ENCODE measurements at places on chromosomes 16 and 17. TPM values are rescaled to one million over a fixed set of nuclear protein-coding genes. Genes with fewer than 3 reads are reported as not detected.

DNA sequence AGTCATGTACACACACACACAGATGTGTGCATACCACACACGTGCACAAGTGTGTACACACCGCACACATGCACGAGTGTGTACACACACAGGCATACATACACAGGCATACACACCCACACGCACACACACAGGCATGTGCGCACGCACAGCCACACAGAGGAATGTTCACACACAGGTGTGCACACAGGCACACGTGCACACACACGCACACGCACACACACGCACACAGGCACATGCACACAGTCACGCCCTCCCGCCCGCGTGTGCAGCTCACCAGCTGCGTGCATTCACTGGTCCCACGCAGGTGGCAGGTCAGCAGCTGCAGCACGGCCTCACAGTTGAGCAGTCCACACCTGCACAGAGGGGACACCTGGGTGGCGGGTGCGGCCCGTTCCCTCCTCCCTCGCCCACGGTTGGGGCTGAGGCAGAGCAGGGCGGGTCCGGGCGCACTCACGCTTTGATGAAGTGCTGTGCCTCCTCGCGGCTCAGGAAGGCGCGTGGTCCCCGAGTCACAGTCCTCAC lies 7.7 kb downstream of the TEPSIN start:
- H3K36me3 ChIP-seq, result peaks cover 12% of the 10 kb centered on the region
- H3K27me3 ChIP-seq, result no peaks in the 10 kb centered on the region
- no peak overlapping the region for H3K4me3 ChIP-seq
- peaks cover 1% of the 10 kb centered on the region for H3K4me1 ChIP-seq

DNA sequence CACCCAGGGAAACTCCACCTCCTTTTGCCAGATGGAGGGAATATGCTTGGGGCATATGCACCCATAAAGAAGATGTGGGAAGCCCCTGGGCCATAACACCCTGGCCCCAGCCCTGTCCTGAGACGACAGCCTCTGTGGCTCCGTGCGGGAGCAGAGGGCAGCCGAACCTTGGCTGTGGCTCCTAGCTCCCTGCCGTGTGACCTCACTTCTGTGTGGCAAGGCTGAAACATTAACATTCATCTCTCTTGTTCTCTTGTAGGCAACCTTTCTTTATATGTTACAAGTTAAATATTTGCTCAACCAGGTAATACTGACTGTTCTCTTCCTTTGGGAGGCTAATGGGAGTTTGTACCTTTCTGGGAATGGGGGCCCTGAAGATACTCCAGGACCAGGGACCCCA lies 17.5 kb downstream of the SLC47A1 start:
- H3K4me3 ChIP-seq, result no peak overlapping the region
- no peaks in the 10 kb centered on the region for H3K36me3 ChIP-seq
- no peaks in the 10 kb centered on the region for H3K27me3 ChIP-seq
- no peak overlapping the region for H3K27ac ChIP-seq

DNA sequence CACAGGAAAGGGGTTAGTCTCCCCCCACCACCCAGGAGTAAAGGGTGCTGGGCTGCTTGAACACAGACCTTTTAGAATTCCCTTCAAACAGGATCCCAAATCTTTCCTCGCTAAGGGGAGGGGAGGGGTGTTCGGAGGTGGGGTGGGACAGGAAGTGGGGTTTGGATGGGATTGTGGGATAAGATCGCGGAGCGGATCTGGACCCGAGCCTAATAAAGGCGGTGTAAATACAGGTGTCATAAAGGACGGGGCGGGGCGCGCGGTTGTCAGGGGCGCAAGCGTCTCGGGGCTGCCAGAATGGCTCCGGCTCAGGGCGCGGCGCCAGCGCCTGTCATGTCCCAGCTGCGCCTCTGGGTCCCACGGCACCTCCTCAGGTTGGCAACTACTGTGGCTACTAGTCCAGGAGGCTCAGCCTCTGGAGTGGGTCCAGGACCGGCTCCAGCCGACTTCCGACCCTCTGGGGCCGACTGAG lies 59.8 kb upstream of the FBXO47 start:
- peaks cover 11% of the 10 kb centered on the region for H3K4me1 ChIP-seq
- H3K4me3 ChIP-seq, result peak overlapping the region; percentile 54
- peak; percentile 52 for DNase-seq

DNA sequence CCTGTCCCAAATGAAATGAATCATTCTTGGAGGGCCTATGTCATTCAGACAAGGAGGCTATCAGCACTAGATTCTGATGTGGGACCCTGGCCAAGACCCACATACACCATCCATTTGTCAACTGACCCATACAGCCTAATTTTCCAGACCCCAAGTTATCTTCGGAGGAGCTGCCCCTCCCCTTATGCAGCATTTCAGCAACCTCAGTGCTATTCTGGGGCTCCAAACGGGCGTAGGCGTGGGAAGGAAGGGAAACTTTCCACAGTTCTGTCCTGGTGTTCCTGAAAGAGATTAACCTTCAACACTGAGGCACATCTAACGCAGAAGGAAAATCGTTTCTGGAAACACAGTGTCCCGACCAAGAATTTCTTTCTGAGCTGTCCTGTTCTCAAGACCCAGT lies 86.7 kb downstream of the MYH11 start:
- no peaks in the 10 kb centered on the region for H3K36me3 ChIP-seq
- H3K27ac ChIP-seq, result no peak overlapping the region
- H3K4me1 ChIP-seq, result no peaks in the 10 kb centered on the region
- H3K4me3 ChIP-seq, result no peak overlapping the region
- peaks cover 3% of the 10 kb centered on the region for H3K27me3 ChIP-seq

DNA sequence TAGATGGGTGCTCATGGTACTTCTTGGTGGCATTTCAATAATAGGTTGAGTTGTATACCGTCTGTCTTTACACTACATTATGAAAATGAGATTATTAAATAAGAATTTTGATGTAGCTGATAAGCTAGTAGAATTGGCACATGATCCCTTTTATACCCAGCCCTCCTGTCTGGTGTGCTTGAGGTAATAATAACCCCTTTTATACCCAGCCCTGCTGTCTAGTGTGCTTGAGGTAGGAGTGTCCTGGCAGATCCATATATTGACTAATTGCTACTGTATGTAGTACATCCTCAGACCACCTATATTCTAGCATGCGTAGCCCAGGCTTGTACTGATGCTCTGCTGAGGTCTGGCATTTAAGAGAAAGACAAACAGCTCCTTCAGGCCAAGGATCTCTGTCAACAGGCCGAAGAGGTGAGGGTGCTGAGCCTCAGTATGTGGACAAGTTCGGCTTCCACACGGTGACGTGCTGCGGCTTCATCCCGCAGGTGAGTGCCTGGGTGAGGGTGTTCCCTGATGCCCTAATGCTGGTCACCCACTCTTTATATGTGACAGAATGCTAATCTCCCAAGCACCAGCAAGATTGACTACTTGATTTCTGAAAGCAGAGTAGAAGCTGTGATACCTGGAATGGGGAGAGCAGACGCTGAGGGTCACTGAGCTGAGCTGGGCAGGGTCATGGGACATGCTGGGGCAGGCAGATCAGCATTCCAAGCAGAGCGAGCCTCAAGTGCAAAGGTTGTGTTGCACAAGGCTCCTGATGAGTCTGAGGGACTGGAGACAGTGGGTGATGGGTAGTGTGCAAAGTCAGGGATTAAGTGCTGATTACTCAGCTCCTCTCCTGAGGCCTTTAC lies 5.7 kb downstream of the FN3K start:
- DNase-seq, result no peak
- no peak overlapping the region for H3K27ac ChIP-seq
- H3K27me3 ChIP-seq, result no peaks in the 10 kb centered on the region
- H3K4me1 ChIP-seq, result peaks cover 2% of the 10 kb centered on the region
- no peak overlapping the region for H3K4me3 ChIP-seq

GRCh38 chr16:89319886-89320781 lies 102.6 kb downstream of the ZNF778 start:
- no peak overlapping the region for H3K4me3 ChIP-seq
- H3K4me1 ChIP-seq, result peaks cover 98% of the 10 kb centered on the region
- peaks cover 27% of the 10 kb centered on the region for H3K36me3 ChIP-seq
- DNase-seq, result peak; percentile 50
- peak overlapping the region; percentile 28 for H3K27ac ChIP-seq

DNA sequence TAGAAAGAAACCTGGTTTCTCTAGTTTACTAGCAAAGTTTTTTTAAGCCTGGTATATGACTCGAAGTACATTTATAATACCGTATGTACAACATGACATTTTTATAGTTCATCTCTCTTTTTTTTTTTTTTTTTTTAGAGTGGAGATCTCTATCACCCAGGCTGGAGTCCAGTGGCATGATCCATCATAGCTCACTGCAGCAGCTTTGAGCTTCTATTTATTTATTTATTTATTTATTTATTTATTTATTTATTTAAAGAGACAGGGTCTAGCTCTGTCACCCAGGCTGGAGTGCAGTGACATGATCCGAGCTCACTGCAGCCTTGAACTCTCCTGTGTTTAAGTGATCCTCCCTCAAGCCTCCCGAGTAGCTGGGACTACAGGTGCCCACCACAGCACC lies 25.9 kb upstream of the VPS4A start:
- no peak overlapping the region for H3K4me3 ChIP-seq
- H3K4me1 ChIP-seq, result peaks cover 2% of the 10 kb centered on the region
- DNase-seq, result no peak
- H3K27ac ChIP-seq, result no peak overlapping the region
- H3K36me3 ChIP-seq, result no peaks in the 10 kb centered on the region
- no peaks in the 10 kb centered on the region for H3K27me3 ChIP-seq

- H3K27ac ChIP-seq, result peak overlapping the region; percentile 90
- peaks cover 43% of the 10 kb centered on the region for H3K4me1 ChIP-seq
- DNase-seq, result peak; percentile 96
- H3K4me3 ChIP-seq, result peak overlapping the region; percentile 84
- peaks cover 5% of the 10 kb centered on the region for H3K36me3 ChIP-seq
Observed at GRCh38 chr17:8125154-8125946, 1.4 kb upstream of the HES7 start.

DNA sequence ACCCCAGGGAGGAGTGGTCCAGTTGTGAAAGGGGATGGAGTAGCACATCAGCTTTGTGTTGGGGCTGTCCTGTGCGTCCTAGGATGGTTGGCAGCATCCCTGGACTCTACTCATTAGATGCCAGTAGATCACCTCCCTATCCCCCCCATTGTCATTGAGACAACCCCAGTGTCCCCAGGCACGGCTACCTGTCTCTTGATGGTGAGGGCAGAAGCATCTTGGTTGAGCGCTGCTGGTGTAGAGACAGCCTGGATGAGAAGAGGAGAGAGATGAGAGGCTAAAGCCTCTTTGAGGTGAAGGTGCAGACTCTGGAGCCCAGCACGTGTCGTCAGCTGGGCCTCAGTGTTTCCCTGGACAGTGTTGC lies 55.4 kb downstream of the TNFRSF13B start:
- DNase-seq, result no peak
- H3K4me1 ChIP-seq, result peaks cover 11% of the 10 kb centered on the region
- H3K27ac ChIP-seq, result no peak overlapping the region
- no peaks in the 10 kb centered on the region for H3K36me3 ChIP-seq
- no peak overlapping the region for H3K4me3 ChIP-seq
- H3K27me3 ChIP-seq, result no peaks in the 10 kb centered on the region

DNA sequence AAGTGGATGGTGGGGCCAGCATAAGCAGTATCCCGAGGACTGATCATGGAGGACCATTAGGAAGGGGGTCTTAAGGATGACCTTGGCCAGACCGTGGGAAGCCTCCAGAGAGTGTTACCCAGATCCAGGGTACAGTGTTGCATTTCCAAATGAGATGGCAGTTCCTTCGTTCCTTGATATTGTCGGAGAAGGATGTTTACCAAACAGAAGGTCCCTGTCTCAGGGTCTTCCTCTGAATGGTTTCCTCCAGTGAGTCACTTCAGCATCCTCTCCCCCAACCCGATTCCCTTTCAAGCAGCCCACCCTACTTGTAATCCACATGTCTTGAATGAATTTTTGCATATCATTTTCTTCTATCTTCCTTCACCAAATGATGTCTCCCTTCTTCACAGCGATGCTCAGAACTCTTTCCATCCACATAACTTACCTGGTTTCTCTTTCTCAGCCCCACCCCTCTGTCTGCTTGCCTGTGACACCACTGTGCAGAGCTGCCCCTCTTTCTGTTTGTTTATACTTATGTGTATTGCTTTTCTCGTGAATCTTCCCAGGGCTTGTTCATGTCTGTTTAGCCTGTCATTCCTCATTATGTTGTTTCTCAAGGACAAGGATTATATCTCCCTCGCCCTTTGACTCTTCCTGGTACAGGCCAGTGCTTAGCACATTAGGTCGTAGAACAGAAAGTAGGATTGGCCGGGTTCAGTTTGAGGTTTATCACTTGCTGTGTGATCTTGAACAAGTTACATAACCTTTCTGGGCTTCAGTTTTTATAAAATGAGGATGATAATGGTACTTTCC lies 5.7 kb downstream of the GOSR2 start:
- no peak overlapping the region for H3K27ac ChIP-seq
- no peak for DNase-seq
- no peaks in the 10 kb centered on the region for H3K27me3 ChIP-seq
- no peak overlapping the region for H3K4me3 ChIP-seq
- peaks cover 18% of the 10 kb centered on the region for H3K36me3 ChIP-seq

DNA sequence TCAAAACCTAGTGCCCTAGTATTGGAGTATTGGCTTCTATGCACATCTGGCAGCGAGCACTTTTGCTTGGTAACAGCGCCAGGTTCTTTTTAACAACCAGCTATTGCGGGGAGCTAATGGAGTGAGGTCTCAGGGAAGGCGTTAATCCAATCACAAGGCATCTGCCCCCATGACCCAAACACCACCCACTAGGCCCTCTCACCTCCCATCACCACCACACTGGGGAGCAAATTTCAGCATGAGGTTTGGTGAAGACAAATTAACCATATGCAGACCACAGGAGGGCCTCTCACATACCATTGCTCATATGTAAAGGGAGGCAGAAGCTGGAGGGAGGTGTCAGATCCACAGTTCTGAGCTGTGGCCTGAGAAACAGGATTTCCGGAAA lies 893 bp upstream of the ODF4 start:
- H3K27ac ChIP-seq, result no peak overlapping the region
- no peaks in the 10 kb centered on the region for H3K36me3 ChIP-seq
- no peak overlapping the region for H3K4me3 ChIP-seq
- no peaks in the 10 kb centered on the region for H3K27me3 ChIP-seq
- H3K4me1 ChIP-seq, result peaks cover 12% of the 10 kb centered on the region
- DNase-seq, result no peak

The PLEKHG4 gene
- total RNA-seq, result 14.4 TPM

The CAPNS2 gene
- not detected for total RNA-seq

The NRN1L gene
- not detected for total RNA-seq

The TNK1 gene
- 4.8 TPM for total RNA-seq

The RPUSD1 gene
- total RNA-seq, result 6.8 TPM

Measured in activated naive CD4-positive, alpha-beta T cell treated with anti-CD3 and anti-CD28 coated beads for 36 hours (primary cell).